Brain pericyte (primary cell): ENCODE measurements at places on chromosomes 2 and 18.

DNA sequence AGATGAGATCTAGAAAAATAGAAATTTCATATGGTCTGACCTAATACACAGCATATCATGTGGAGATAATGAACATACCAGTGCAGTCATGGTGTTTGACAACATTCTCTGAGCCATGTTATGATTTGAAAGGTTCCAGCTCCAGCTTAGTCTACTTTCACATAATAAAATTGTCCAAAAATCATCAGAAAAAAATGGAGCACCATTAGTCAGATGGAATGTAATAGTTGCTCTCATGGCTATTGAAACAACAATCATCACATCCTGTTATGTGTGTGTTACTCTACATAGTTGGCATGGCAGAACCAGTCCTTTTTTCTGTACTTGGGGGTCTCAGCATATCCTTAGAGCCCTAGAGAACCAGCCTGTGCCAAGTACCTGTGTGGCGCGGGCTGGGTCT lies 678.9 kb upstream of the FANCL start:
- no peak for DNase-seq

DNA sequence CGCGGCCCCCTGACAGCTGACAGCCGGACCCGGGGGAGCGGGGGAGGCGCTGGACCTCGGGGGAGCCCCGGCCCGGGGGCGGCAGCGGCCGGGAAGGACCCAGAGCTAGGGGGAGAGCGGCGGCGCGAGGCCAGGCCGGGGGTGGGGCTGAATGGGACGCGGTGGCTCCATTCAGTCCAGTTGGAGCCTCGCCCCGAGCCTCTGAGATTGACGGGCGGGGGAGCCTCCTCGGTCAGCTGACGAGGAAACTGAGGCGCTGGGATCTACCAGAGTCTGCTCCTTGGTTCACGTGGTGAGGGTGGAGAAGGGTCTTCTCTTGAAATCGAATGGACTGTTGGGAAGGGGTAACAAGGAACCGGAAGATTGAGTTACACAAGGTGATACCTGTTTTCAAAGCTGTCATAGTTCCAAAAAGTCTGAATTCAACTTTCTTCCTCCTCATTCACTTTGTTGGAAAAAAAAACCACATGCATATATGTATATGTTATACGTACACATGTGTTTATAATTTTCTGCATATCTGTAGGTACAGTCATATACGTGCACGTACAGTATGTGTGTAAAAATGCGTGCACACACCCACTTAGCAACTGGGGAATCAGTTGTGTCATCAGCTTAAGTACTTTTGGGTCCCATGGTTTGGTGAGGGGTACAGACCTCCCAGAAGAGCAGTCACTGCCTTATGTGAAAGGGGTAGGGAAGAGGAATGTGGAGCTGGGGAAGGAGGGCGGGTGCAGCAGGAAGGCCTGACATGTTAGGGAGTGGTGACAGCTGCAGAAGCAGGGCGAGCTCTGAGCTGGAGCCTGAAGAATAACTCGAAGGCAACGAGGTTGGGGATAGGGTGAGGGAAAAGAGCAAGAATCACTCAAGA lies 628 bp downstream of the PPP1R7 start:
- no peak for DNase-seq

DNA sequence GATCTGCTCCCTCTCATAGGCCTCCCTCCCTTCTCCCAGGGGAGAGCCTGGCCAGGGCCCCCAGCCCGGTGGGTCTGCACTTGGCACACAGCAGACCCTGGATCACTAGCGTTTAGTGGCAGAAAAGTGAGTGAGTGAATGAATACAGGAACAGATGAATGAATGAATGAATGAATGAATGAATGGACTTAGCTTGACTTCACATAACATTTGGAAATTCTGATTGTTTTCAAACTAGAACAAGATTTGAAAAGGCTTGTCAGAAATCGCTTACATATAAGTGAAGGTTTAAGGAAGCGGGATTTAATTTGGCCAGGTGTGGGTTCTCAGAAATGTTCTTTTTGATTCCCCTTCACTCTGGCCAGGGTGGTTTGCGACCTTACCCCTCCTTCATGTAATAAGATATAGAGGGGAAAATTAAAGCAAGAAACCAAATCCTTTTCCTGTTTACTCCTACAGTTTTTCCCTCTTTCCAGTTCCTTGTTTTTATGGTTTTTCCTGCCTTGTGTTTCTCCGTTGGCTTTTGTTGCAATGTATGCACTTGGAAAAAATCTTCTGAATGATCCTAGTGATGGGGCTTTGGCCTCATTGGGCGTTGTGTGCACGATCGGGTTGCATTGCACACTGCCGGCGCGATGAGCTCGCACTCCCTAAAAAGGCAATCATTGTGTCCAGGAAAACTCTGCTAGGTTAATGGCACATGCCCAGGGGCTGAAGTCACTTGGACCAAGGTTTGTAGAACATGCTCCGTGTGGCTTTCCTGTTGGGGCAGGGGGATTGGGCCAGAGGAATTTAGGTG lies 16.4 kb downstream of the LRRFIP1 start:
- no peak for DNase-seq

DNA sequence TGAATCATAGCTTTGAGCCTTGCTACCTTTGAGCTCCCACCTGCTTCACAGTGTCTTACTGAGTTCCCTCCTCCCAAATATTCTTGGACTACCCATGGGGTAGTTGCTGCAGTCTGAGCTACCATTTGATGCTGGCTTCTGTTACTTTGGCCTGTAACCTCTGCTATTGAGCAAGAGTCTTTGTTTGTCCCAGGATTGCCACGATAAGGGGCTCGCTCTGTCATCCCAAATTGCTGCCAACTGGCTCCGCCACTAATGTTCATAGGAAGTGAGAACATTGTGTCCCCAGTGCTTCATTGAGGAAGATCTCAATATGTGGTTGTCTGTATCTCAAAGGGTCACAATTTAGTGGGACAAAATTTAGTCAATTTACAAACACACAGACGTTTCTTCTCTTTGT lies 103.8 kb downstream of the TRIM43 start:
- DNase-seq: no peak

DNA sequence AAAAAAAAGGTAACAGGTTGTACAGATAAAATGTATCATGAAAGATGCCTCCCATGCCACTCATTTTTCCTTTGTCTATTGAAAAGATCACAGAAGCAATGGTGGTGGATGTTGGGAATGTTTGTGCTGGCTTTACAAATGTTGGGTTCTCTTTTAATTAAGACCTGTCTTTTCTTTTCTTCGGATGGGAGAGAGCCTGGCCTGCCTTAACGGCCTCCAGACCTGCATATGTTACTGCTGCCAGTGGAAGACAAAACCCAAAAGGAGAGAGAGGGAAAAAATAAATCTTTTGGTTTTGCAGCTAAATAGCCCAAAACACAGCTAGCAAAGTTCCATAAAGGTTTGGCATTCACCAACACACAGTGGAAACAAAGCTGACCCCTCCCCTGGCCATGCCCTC lies 50.5 kb upstream of the FZD7 start:
- no peak for DNase-seq

DNA sequence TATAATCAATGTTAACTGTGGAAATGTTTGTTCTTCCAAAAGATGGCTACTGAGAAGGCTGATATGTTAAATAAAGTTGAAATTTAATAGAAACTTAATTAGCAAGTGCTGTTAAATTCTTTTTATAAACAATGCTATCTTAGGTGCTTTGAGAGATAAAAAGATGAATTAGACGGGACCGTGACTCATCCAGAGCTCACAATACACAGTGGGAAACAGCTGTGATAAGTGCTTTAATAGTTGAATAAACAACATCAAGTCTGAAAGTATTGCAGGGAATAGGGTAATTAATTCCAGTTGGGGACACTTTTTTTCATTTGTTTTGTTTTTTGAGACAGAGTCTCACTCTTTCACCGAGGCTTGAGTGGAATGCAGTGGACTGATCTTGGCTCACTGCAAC lies 85.5 kb upstream of the DTNA start:
- no peak for DNase-seq

- DNase-seq: no peak
Observed at GRCh38 chr2:235483313-235483712, 10.5 kb upstream of the AGAP1 start.

DNA sequence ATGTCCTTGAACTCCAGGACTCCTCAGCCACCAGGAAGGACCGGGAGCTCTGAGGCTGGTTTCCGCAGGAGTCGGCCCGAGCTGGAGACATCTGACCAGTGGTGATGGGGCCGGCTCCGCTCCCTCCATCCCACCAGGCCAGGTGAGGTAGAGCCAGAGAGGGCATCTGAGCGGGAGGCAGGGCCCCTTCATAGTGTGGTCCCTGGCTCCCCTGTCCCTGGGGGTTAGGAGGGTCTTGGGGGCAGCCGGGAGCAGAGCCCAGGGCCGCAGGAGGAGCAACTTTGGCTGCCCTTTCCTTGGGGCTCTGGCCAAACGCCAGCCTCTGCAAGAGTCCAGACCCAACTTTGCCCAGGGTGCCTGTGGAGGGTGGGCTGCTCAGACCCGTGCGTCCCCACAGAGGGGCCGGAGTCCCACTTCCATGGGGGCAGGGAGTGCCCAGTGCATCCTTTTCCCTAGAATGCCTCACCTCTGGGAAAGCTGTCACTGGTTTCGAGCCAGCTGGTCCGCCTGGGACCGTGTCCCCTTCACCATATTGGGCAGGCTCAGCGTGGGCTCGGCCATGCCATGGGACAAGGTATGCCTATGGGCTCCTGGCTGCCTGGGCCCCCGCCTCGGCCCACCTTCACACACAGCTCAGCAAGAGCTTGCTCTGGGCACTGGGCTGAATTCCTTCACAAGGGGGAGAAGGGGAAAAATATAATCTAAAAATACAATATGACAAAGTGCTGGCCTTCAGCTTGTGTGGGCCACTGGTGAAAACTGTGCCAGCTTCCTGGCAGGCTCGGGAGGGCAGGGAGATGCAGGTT lies 148.6 kb downstream of the TWIST2 start:
- no peak for DNase-seq

DNA sequence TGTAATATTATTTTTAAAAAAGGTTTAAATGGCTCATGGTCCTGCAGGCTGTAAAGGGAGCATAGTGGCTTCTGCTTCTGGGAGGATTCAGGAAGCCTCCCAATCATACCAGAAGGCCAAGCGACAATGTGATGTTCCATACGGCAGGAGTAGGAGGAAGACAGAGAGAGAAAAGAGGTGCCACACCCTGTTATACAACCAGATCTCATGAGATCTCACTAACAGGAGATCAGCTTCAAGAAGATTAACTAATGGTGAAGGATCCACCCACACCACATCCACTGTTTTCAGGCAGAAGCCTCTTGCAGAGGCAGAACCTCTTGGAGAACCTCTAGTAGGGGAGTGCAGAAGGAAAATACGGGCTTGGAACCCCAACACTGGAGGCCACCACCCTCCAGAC lies 103.9 kb upstream of the TEKT4 start:
- no peak for DNase-seq

DNA sequence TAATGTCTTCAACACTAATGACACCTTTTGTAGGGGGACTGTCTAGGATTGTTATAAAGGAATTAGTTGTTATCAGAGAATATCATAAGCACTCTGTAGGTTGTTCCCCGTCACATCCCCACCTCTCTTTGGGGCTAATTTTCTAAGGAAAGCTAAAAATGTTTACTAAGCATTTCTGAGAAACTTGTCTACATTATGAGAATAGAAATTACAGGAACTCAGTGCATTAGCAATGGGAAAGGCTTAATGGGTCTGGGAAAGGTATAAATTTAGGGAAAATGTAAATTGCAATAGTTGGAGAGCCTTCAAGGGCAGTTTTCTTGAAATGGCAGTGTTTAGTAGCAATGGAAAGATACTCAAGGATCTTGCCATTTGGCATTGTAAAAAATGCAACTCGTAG lies 257.2 kb upstream of the NRP2 start:
- DNase-seq: no peak

DNA sequence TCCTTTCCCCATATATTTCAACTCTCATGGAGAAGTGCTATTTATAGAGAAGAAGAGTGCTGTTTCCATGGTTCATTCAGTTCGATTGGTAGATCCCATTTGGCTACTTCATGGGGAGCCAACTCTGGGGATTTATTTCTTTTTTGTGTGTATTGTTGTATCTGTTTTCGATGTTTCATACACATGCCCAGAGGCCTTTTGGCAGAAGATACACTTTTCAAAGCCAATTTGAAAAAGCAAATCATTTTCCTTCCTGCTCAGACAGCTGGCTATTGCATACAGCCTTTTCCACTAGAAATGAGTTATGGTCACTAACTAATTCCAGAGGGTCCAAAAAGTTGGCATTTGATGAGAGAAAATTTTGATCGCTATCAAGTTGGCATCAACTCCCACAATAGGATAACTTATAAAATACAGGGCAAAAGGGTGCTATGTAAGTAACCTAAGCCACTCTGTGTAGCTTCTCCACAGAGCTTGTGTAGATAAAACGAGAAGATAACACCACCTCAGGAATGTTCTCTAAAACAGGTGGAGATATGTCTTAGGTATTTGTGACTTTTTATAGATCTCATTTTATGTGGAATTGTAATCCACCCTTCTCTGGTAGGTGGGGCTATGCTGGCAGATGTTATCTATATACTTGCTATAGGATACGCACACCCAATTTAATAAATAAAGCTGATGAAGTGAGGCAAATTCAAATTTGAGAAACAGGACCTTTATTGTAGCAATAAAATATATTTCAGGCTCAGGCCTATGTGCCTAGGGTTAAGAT lies 798.5 kb downstream of the SATB2 start:
- DNase-seq: no peak

DNA sequence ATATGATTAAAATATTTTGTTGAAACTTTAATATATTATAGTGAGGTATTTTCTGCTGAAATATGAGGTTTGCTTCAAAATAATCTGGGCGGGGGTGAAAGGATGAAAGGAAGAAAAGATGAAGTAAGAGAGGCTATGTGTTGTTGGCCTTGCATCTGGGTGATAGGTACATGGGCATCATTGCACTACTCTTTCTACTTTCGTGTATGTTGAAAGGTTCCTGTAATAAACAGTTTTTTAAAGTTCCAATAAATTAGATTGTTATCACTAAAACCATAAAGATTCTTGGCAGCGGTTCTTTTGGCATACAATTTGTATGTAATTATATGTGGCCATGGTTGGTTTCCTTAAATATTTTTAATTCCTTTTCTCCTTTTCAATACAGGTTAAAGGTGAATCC lies 23.6 kb upstream of the MSH2 start:
- no peak for DNase-seq

DNA sequence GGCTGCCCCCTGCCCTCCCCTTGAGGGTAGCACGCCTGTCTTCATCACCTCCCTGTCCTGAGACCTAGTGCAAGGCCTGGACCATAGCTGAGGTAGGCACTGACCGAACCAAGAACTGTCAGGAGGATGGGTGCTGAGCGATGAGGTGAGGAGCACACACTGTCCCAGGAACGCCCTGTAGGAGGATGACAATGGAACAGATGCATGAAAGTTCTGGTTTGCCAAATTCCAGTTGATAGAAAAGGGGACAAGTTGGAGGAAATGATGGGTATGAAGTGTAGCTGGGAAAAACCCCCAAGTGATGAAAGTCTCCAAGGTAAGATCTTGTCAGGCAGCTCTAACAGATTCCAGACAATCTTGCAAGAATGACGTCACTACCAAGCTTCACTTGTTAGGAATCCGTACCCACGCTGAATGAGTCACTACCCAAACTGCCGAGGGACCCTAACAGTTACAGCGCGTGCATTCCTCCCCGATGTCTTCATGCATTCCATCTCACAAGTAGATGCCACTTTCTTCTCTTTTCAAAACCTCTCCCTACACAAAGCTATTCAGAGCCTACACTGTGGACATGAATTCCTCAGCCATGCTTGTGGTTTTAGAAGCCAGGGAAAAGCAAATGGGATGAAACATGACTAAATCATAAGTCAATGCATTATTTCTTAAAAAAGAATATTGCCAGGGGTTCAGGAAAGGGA lies 27.6 kb downstream of the MRPL33 start:
- peak; percentile 84 for DNase-seq
